Osteoblast (primary cell): ENCODE measurements at places on chromosomes 16 and 17. TPM values are rescaled to one million over a fixed set of nuclear protein-coding genes. Genes with fewer than 3 reads are reported as not detected.

DNA sequence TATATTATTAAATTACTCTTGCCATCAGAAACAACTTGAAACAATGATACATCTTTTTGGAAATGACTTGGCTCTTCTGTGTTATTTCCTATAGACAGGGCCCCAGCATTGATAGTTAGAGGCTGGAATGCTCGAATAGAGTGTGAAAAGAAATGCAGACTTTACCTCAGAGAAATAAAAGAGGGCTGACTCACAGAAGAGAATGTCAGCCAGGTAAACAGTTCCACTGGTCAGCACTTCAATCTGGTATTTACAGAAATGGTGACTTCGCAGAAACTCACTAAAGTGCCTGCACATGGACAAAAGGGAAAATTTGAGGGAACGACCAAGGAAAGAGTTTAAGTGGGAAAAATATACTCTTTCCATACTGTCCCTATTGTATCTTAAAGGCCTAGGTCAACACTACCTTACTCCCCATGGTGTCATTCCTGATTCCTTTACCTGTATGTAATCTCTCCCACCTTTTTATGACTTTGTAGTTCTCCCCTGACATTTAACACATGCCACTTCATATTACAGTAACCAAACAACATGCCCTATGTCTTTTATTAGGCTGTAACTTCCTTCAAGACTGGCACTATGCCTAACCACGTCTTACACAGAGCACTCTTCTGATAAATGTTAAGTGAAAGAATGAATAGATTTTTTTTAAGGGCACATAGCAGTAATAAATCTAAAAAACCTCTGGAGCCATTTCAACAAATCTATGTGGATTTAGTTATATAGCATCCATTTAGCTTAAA lies 36.7 kb downstream of the AKAP10 start:
- DNase-seq: no peak

- DNase-seq: no peak
These were observed 2.5 kb downstream of the SSH2 start for GRCh38 chr17:29927546-29927945.

Gene KRT36
- 0.36 TPM in 1 of 2 replicates, not detected in the other for total RNA-seq

Gene SULT1A2
- not detected in 2 replicates for total RNA-seq

DNA sequence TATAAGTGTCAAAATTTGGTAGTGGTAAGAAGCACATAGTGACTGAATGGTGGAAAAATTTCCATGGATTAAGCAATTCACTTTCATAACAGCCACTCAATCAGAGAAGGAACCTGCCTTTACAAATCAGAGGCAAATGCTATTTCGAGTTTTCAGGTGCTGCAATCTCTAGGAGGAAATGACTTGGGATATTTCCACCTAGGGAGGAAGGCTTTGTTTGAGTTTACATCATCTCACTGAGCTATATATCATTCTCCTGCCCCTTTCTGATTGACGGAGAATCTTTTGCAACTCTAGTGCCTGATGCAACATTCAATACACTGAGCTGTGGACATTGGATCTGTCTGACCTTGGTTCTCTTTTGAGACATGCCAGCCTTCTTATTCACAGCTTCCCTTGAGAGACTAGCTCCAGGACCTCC lies 26.3 kb downstream of the MARCHF10 start:
- peak; percentile 69 for DNase-seq

Gene SPHK1
- 112 and 142 TPM in 2 replicates for total RNA-seq

Gene ALOX12
- not detected in 2 replicates for total RNA-seq

Gene RNF112
- total RNA-seq: 0.29 and 0.36 TPM in 2 replicates

GRCh38 chr16:21973945-21974344 lies 20.8 kb downstream of the UQCRC2 start:
- DNase-seq: no peak

Gene CEP131
- 7.7 and 8.7 TPM in 2 replicates for total RNA-seq

Gene EFCAB5
- 0.29 and 0.36 TPM in 2 replicates for total RNA-seq

- no peak for DNase-seq
These were observed 22.5 kb downstream of the SLC38A10 start for GRCh38 chr17:81272616-81273015.

DNA sequence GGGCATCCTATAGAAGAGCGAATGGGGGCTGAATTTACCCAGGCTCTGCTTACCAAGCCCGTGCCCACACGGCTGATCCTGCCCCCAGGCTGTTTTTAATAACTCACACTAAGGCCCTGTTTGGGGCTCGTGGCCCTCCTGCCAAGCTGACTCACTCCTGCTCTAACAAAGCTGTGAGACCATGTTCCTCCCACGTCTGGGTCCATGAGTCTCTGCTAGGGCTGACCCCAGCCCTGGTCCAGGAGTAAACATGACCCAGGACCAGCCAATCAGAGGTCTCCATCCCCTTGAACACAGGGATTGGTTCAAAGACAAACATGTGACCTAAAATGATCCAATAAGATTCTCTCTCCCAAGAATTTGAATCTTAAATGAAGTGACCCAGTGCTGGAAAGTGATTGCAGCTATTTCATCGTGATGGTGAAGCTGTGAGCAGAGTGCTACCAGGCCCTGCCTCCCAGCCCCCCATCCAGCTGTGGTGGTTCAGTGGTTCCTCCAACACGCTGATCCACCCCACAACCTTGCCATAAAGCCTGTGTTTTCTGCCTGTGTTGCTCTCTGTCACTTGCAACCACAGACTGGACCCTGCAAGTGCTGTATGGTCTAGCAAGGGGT lies 57.2 kb downstream of the C16orf82 start:
- no peak for DNase-seq

- peak; percentile 58 for DNase-seq
These were observed 5.3 kb upstream of the FOXN1 start for GRCh38 chr17:28500712-28501379.

Gene NOD2
- total RNA-seq: under 0.01 and 0.29 TPM in 2 replicates

DNA sequence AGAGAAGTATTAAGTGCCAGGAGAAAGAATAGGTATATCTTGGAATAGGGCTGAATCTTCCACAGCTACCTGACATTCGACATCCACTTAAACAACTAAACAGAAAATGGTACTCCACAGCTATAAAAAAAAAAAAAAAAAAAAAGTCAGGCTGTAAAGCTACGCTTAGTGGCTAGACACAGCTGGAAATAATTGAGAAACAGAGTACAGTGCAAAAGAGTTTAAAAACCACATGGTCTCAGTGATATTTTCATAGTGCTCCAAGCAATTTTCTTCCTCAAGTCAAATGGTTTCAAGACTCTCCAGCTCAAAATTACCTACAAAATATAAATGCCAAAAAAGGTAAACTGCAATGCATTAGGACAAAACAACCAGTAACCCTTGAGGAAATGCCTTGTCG lies 607.1 kb downstream of the KCNJ2 start:
- DNase-seq: no peak

- no peak for DNase-seq
These were observed 166.0 kb downstream of the PHKB start for GRCh38 chr16:47627085-47627639.

- peak; percentile 50 for DNase-seq
These were observed 84.9 kb upstream of the GNG13 start for GRCh38 chr16:885391-885790.

GRCh38 chr16:66911112-66911511 lies 7.6 kb downstream of the CDH16 start:
- DNase-seq: peak; percentile 86

GRCh38 chr16:64440005-64440404 lies 681.9 kb downstream of the CDH11 start:
- DNase-seq: peak; percentile 27

Gene ABCC3
- 12.4 and 28.6 TPM in 2 replicates for total RNA-seq

- DNase-seq: no peak
These were observed 37.8 kb downstream of the PTRH2 start for GRCh38 chr17:59669411-59669810.
